ENCODE measurements at places on chromosomes 13 and 19. TPM values are rescaled to one million over a fixed set of nuclear protein-coding genes. Genes with fewer than 3 reads are reported as not detected.

DNA sequence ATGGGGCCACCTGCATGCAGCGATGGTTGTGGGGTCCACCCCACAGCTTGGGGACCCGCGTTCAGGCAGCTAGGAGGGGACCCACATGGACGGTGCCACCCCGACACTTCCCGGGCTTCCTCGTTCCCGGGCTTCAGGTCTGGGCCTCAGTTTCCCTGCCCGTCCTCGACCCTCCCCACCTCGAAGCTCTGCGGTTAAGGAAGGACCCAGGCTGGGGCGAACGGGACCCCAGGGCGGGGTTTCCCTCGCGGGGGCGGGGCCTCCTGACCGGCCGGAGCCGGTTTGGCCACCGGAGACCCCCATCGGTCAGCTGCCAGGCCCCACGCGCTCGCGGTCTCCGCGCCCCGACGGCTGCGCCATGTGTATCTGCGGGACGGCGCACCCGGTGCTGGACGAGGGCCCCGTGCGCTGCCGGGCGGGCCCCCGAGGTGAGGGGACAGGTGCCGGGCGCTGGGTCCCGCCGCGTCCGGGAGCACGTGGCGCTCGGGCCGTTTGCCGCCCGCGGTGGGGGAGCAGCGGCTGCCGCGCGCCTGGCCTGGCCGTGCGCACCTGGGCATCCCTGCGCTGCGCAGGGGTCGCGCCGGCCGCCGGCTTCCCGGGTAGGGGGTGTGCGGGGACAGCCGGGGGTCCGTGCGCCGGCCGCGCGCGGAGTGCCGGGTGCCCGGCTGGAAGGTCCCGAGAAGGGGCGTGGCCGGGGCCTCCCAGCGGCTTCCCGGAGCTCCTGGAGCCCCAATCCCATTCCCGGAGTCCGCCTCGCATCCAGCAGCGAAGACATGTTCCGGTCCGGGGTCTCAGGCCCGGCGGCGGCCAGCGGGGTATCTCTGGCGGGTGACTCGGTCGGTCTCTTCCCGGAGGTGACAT is 4.2 kb downstream of the ARHGAP45 start:
- DNase-seq = no peak

DNA sequence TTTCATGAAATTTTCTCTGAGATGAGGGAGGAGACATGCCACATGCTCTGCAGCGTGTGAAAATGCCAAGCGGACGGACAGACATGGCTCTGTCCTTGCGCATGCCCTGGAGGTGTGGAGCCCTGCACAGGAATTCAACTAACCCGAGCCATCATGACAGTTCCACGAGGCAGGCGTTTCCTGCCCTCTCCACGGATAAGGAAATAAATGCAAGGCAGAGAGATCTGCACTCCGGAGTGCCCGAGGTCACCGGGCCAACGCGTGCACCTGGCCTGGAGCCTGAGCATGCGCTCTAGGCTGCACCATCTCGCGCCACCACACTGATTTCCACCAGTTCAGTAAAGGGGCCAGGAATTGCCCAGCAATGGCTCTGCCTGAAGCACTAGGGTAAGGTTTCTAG is 298.2 kb downstream of the MYO16 start:
- no peak for DNase-seq

DNA sequence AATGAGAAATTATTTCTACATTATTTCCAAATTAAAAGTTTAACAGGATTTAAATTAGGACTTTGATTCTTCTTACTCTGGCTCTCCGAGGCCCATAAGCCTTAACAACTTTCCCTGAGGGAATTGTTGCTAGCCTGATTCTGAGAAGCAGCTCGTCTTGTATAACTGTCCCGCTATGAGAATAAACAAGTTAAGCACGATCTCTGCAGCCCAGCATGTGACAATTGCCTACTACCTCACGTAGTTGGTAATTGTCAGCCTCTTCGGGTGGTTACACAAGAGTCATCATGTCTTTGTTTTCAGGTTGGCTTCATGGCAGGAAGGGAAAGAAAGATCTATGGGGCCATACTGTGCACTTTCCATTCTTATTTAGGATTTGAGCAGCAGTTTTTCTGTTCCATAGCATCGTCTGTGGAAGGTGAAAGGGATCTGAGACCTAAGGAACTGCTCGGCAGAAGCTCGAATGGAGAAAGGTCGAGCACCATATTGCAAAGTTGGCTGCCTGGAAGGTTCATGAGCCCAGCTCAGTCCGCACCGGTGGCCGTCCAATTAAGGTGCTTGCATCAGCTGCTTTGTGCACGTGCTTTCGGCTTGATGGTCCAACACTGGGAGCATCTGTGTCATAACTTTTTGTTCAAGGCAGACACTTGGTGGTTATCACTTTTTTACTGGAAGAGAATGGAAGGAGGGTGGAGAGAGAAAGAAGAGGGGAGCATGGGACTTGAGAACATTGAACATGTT is 1.8 kb upstream of the STARD13 start:
- DNase-seq = no peak

The THOP1 gene
- total RNA-seq = 73.8 TPM

The KRTDAP gene
- total RNA-seq = not detected
